ENCODE measurements at places on chromosomes 5 and 9.

DNA sequence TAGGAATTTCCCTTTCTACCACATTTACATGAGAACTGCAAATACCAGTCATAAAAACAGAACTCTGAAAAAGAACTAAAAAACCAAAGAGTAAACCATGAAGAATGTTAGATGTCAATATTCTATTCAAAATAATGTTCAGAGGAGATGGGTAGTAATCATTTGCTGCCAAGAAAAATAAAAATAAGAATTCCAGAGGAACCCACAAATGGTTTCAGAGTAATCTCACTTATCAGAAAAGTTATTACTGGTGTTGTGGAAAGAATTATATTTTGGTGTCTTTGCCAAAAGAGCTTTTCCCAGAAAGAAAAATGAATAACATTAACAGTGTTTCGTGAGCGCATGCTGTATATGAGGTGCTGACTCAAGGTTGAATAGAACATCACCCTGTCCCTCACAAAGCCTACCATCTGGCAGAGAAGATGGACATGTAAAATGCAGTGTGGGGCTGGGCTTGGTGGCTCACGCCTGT lies 35.6 kb downstream of the GPR21 start:
- DNase-seq, result no peak

- no peak for DNase-seq
These were observed 194.5 kb downstream of the PLK2 start for GRCh38 chr5:58265246-58265930.

- DNase-seq, result no peak
These were observed 477.8 kb downstream of the CCDC171 start for GRCh38 chr9:16030528-16031185.

- no peak for DNase-seq
These were observed 339.5 kb downstream of the PDE4D start for GRCh38 chr5:59553992-59554391.

GRCh38 chr9:134469041-134469875 lies 143.0 kb downstream of the RXRA start:
- DNase-seq, result no peak

- no peak for DNase-seq
These were observed 4.7 kb downstream of the GADD45G start for GRCh38 chr9:89609426-89610006.

DNA sequence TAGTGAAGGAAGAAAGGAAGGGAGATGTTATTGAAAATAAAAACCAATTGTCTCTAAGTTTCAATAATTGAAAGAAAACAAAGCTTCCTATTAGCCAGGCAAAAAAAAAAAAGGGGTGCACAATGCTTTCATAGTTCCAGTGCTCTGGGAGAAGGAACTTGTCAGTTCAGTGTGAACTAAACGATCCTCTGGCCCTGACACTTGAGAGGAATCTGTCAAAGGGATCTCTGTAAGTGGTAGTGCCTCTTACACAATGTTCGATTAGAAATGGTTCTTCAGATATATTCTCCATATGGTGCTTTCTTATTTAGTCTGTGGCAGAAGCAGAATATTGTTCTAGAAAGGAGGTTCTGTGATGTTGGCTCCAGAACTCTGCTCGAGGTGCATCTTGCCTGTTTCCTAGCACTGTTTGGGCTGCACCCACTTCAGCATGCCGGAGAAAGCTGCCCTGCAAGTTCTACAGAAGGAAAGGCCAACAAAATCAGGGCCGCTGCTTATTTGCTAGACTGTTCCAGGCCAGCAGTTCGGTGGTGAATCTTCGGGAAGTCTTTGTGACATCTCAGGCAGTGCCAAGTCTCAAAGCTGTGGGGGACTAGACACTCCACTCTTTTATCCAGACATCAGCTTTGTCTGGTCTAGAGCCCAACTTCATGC lies 90.9 kb downstream of the PIK3R1 start:
- DNase-seq, result no peak

Measured in activated CD8-positive, alpha-beta memory T cell treated with anti-CD3 and anti-CD28 coated beads for 1 hour (primary cell).